ENCODE measurements at places on chromosomes 2 and 18.

DNA sequence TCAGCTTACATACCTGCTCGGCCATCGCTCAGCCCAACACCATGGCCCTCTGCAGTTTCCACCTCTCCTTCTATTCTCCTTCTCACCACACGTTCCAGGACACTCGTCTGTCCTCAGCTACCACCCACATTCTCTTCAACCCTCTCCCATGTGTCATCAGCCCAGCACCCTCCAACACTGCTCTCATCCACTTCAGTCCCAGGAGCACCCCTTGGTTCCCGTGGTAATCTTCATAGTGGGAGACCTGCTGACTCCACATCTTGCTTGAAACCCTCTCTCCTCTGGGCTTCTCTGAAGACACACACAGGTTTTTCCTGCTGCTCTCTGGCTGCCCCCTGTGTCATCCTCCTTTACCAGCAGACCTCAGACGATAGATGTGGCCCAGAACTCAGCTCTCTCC lies 228.7 kb downstream of the GBX2 start:
- no peak for DNase-seq

- DNase-seq: no peak
These were observed 230.8 kb upstream of the LINC00305 start for GRCh38 chr18:64379662-64380061.

GRCh38 chr18:48570313-48570712 lies 31.5 kb downstream of the CTIF start:
- DNase-seq: no peak

GRCh38 chr2:20494241-20494640 lies 47.4 kb downstream of the RHOB start:
- DNase-seq: no peak

GRCh38 chr2:213416832-213417231 lies 132.6 kb downstream of the SPAG16 start:
- DNase-seq: no peak

DNA sequence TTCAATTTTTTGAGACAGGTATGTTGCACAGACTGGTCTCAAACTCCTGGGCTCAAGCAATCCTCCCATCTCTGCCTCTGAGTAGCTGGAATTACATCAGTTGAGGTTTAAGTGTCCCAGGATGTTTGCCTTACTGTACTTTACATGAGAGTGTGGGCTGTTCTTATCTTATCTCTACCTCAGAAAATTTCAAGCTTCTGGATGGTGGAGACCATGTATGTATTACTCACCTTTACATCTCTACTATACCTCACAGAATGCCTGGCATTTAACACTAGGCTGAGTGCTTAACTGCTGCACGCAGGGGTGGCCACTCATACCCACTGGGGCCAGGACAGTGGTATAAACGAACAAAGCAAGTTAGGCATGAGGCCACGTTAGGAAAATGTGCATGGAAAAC lies 272.0 kb upstream of the RAB12 start:
- no peak for DNase-seq

DNA sequence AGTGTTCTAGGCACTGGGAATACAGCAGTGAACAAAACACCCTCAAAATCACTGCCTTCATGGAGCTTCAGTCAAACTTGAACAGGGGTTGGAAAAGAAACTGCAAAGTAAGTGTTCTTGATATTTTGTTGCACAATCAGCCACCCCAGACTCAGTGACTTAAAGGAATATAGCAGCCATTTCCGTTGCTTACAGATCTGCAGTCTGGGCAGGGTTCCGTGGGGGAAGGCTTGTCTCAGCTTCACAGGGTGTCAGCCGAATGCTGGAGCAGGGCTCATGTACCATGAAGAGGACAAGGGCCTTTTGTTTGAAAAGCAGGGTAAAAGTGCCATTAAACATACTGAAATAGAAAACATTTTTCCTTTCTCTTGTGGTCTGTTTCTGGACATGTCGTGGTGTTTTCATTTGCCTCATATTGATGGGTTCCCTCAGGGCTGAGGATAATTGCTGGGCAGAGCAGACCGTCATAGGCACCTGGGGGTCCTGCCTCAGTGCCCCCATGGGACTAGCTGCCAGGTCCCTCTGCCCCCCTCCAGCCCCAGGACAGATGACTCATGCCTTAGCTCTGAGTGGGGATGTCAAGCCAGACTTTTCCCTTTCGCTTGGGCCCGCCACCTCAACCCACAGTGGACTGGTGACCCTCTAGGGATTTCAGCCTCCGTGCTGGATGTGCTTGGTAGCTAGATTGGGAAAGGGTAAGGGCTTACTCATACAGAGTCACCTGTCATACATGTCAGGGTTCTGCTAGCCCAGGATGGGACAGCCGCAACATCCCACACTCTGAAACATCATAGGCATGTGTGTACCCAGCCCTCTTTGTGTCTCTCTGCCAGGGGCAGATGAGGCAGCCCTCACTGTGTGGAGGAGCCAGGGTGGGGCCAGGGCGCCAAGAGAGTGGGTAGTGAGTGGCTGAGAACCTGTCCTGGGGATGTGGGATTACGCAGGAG lies 96.5 kb downstream of the PTPRM start:
- DNase-seq: no peak

DNA sequence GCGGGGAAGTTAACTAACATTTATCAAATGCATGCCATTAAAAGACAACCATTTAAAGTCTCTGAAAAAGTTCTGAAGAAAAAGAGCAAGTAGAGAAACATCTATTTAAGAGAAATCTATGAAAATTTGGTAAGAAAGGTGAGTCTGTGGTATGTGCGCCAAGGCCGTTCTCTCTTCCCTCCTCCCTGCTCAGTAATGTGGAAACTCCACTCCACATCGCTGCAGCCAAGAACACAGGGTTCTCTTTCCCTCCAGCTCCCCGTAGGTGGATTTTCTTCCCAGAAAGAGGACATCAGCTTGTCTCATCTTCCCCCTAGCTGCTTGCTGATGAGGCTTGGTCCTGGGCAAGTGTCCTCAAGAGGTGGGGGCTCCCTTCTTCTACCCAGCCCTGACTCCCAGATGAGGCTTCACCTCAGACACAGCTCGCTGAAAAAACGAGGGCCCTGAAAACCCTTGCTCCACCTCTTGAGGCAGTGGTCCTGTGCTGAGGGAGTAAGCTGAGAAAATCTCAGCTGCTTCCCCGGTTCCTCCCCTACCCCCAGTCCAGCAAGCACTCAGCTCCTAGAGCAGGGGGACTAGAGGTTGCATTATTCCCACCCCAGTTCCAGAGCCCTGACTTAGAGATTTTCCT lies 45.8 kb upstream of the PTPRM start:
- no peak for DNase-seq

DNA sequence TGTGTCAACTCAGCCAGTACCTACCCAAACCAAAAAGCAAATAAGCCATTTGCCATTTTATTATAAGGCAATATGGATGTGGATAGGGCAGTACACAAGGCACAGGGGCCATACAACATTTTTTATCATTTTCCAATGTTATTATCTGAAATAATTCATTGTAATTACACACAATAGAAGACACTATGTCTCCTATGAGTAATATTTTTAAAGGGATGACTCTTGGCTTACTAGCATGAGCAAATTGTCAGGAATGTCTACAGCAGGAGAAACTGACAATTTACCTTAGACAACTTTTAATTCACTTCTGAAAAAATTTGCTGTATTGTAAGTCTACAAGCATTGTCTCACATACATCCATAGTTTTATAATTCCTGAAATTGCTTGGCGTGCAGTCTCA lies 1193.9 kb upstream of the CELF4 start:
- no peak for DNase-seq

DNA sequence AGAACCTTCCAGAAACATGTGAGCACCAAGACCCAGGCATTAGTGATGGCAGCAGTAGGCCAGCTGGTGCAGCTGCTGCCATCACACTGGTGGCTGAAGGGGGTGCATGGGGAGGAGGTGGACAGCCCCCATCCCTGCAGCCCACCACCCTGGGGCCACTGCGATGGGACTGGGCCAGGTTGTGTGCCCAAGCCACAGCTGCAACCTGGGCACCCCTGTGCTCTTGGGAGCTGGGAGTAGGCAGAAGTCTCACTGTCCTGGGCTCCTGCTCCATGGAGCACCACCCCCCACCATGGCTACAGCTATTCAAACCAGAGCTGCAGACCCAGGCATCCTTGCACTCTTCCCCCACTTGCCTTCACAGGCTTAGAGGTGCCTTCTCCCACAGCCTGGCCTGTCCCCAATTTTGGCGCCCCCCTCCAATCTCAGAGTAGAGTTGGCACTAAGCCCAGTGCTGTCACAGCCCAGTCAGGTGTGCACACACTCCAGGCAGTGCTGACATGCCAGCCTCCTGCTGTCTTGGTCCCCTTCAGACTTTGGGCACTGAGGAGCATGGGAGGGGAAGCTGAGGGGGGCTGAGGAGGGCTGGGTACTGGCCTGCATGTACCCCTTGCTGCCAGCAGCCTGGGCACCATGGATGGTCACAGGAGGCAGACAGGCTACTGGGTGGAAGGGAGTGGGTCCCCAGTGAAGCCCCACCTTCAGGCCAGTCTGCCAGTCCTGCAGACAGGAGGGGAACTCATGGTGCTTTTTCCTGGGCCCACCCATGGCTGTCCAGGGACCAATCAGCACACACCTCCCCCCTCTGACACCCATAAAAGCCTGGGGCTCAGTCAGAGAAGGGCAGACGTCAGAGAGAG lies 67.1 kb downstream of the CYP26B1 start:
- DNase-seq: no peak

DNA sequence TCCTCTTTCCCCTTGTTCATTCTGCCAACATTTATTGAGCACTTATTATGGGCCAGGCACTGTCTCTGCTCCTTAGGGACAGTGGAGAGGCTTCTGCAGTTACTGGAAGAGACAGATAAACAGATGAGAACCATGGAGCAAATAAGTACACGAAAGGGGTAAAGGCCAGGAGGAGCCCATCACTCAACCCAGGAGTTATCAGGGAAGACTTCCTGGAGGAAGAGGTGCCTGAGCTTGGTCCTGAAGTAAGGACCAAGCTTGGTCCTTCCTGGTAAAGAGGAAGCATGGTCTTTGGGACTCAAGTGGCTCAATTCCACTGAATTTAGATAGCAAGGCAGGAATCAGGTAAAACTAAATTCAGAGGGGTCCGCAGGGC lies 1.7 kb downstream of the ACTG2 start:
- DNase-seq: no peak

DNA sequence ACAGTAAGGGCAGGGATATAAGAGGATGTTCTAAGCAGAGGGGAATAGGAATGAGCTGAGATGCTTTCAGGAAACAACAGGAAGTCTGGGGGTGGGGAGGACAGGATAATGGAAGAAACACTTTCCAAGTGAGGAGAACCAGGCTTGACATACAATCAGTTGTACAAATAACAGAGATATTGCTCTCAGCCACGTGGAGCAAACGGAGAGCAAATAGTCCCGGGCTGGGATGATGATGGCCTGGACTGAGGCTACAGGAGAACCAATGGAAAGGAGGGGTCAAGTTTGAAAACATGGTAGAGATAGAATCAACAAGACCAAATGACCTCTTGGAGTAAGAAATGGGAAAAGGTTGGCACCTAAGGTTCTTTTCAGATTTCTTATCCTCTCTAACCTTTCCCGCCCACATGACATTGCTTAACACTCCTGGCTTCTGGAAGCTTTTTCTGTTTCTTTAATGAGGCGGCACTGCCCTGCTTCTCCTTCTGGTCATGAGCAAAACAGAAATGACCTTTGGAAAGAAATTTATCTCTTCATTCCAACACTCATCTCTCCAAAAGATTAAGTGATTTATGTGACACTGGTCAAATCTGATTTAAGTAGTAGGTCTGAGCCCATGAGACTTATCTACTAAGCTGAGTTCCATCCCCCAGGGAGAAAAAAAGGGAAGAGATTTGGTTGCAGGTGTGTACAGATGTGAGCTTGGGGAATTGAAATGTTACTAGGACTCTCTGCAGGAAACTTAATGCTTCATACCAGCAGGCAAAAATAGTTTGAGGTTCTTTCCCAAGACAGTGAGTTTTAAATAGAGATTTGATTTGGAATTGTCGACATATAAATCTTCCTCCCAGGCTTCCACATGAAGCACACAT lies 442.9 kb upstream of the HNRNPA3 start:
- no peak for DNase-seq

- DNase-seq: no peak
These were observed 2.8 kb upstream of the BBS5 start for GRCh38 chr2:169476459-169476858.

GRCh38 chr2:145159676-145160075 lies 639.8 kb upstream of the ZEB2 start:
- no peak for DNase-seq

DNA sequence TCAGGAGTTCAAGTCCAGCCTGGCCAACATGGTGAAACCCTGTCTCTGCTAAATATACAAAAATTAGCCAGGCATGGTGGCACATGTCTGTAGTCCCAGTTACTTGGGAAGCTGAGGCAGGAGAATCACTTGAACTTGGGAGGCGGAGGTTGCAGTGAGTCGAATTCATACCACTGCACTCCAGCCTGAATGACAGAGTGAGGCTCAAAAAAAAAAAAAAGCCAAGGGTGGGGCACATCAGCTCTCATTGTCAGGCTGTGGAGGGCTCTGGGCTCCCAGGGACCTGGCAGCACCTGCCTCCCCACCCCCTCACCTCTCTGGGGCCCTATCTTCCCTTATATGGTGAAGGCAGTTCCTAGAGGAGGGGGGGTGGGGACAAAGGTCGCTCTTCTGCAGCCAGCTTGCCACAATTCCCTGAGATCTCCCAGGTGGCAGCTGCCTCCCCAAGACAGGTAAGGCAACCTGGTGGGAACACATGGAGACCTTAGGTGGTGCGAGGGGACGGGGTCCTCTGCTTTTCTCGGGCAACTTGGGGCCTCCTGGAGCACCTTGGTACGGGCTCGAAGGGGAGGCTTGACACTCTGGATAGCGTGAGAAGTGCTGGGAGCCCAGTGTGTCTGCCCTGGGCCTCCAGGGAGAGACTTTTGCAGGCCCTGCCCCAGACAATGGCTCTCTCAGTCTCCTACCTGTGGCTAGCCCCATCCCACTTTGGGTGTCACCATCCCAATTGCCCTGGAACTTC lies at the start of gene VIL1:
Gene VIL1, plus strand, starts transcription at position 407 of the 742 bp plus-strand sequence. CDS start 4,656 bp downstream, outside the sequence.
- DNase-seq: no peak

DNA sequence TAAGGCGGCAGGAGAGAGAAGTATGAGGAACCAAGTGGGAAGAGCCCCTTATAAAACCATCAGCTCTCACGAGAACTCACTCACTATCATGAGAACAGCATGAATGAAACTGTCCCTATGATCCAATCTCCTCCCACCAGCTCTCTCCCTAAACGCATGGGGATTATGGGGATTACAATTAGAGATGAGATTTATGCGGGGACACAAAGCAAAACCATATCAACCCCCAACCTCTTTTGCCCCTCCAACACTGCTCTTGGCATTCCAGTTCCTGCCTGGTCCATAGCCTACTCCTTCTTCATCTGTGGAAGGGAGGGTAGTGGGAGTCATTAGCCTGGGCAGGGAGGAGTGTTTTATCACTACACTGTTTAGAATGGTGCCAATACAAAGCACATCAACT lies 1.4 kb upstream of the EHD3 start:
- no peak for DNase-seq

DNA sequence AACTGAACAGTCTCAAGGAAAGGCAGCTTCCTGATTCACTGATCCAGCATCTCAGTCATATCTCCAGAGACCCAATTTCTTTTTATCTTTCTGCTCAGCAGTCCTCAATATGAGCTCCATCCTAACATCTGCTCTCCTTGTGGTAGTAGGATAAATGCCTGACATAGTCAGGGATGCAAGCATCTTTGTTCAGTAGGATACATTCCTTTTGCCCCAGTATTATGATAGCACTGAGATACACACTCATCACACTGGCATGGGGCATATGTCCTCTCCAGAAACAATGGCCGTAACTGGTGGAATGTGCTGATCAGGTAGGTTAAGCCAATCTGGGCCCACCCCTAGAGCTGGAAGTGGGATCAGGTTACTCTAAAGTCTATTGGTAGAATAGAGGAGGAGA lies 207.2 kb downstream of the ETAA1 start:
- no peak for DNase-seq

- DNase-seq: no peak
These were observed 63.6 kb downstream of the TNP1 start for GRCh38 chr2:216796115-216796840.

- no peak for DNase-seq
These were observed 132.5 kb upstream of the ID2 start for GRCh38 chr2:8549273-8549922.

All from CD4-positive, alpha-beta T cell treated with Interleukin-10 for 1 hour (primary cell).